ENCODE measurements at places on chromosomes 3 and 15.

GRCh38 chr3:143208976-143209714 lies 89.6 kb downstream of the CHST2 start:
- DNase-seq, result no peak

DNA sequence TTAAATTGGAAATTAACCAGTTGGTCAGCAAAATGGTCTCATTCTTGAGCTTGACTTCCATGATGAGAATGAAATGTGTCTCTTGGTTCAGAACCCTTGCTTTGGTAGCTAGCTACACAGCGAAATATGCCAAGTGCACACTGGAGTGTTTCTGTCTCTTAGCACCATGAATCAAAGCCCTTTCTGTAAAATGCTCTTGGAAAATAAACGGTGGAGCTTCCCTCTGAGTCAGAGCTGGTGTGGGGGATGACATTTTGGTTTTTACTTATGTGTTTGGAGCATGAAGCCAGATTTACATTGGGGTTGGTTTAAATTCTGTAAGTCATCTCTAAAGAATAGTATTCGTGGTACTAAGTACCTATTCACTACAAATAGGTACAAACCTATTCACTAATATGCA lies 85.1 kb upstream of the NANOGP8 start:
- DNase-seq, result no peak

- no peak for DNase-seq
Observed at GRCh38 chr3:149234671-149235245, 13.1 kb upstream of the CP start.

- DNase-seq, result peak; percentile 85
Observed at GRCh38 chr15:67884514-67885174, 44.8 kb upstream of the RNU6-1 start.

GRCh38 chr3:162338514-162338913 lies 841.9 kb downstream of the OTOL1 start:
- DNase-seq, result no peak

DNA sequence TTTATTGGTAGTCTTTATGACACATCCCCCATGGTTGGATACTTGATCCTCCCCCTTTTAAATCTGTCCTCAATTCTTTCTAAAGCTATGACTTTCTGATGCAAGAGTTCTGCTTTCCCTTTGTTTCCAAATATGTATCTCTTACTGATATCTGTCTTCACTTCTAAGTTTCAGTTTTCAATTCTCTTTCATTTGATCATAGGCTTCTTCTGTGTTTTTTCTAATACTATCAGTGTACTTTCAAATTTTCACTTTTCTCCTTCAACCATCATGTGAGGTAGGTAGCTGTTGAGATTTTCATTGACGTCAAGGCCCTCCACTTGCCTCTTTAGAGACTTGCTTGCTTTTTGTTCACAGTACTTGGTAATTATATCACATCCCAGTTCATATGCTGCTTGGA lies 436.5 kb downstream of the CNTN4 start:
- DNase-seq, result no peak

- no peak for DNase-seq
Observed at GRCh38 chr15:71687902-71688508, 122.3 kb upstream of the NR2E3 start.

- peak; percentile 18 for DNase-seq
Observed at GRCh38 chr3:141561426-141562034, 74.7 kb downstream of the RASA2 start.

Measured in frontal cortex (tissue), 4 donors.